Stimulated activated memory B cell treated with anti-CD40 and anti-IgM and Interleukin-4, amounts not matched to agents 10 μg/mL and 1 μg/mL and 100 μg/mL, for 72 hours (primary cell): ENCODE measurements at places on chromosomes 1 and 21.
A peak's percentile ranks its signal among the peaks of the same experiment; 100 is the strongest.

GRCh38 chr1:171116676-171117075, 26.0 kb downstream of the FMO3 start:
- H3K4me1 ChIP-seq, result no peaks in the 10 kb centered on the region
- ATAC-seq, result no peak
- no peak overlapping the region for H3K4me3 ChIP-seq

DNA sequence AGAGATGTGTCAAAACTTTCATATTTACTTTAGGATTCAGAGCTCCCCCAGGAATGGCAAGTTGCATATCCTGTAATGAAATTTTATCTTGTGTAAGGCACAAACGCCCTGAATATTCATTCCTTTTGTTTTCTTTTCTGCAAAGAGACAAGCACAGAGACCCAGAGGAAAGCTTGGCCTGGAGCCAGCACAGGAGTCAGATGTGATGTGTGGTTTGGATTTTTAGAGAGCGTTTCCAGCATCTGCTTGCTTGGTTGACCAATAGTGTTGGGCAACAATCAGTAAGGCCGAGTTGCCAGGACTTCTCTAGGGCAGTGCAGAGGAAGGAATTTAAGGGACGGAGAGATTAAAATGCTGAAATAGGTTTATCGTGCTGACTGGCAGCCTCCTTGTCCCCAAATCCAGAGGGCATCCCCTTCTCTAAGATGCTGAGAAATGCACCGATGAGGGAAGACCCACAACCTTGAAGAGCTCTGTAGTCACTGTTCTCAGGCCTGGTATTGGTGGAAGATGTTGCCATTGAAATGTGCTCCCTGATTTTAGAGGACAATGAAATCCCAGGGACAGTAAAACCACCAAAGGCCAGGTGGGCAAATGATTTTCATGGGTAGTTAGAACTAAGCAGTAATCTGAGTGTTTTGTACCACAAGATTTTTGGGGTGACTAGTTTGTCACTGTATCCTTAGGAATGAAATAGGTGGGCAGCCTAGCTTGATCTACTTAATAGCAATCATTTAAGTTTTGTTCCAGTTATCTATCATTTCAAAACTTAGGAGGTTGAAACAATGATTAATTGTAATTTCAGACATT, 37.9 kb upstream of the RHOU start:
- H3K36me3 ChIP-seq, result no peaks in the 10 kb centered on the region
- H3K4me1 ChIP-seq, result peaks cover 5% of the 10 kb centered on the region
- no peak for ATAC-seq
- H3K27me3 ChIP-seq, result peaks cover 49% of the 10 kb centered on the region
- H3K27ac ChIP-seq, result no peak overlapping the region
- no peak overlapping the region for H3K4me3 ChIP-seq

GRCh38 chr21:27326301-27326700, 359.4 kb upstream of the ADAMTS5 start:
- no peaks in the 10 kb centered on the region for H3K27me3 ChIP-seq
- no peak for ATAC-seq
- H3K4me1 ChIP-seq, result no peaks in the 10 kb centered on the region
- H3K36me3 ChIP-seq, result no peaks in the 10 kb centered on the region
- H3K27ac ChIP-seq, result no peak overlapping the region

- H3K27ac ChIP-seq, result no peak overlapping the region
- H3K4me1 ChIP-seq, result peaks cover 19% of the 10 kb centered on the region
- H3K36me3 ChIP-seq, result peaks cover 6% of the 10 kb centered on the region
- no peak for ATAC-seq
Measured at GRCh38 chr1:234776256-234776875, 166.4 kb upstream of the IRF2BP2 start.

DNA sequence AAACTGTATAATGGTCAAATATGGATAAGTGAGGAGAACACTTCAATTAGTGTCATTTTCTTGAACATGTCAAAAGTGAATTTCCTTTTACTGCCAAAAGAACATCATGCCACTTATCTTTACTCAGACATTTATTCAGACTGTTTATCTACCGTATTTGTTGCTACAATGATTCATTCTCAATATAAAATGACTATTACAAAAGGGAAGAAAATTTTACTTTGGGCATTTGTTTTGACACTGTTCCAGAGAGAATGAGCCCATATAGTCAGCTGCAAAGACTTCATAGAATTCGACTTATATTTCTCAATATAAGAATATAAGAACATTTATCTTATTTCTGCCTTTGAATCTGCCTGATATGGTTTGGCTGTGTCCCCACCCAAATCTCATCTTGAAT, 1699.1 kb downstream of the BRINP3 start:
- no peak overlapping the region for H3K4me3 ChIP-seq
- no peaks in the 10 kb centered on the region for H3K4me1 ChIP-seq
- H3K27me3 ChIP-seq, result no peaks in the 10 kb centered on the region
- H3K27ac ChIP-seq, result no peak overlapping the region
- no peaks in the 10 kb centered on the region for H3K36me3 ChIP-seq
- no peak for ATAC-seq

GRCh38 chr21:41960386-41960785, 6.6 kb upstream of the C2CD2 start:
- no peak for ATAC-seq
- H3K27me3 ChIP-seq, result peaks cover 75% of the 10 kb centered on the region
- H3K36me3 ChIP-seq, result no peaks in the 10 kb centered on the region
- peaks cover 37% of the 10 kb centered on the region for H3K4me1 ChIP-seq

GRCh38 chr1:76055987-76056386, 18.6 kb upstream of the ST6GALNAC3 start:
- ATAC-seq, result no peak
- no peaks in the 10 kb centered on the region for H3K36me3 ChIP-seq
- no peak overlapping the region for H3K4me3 ChIP-seq

DNA sequence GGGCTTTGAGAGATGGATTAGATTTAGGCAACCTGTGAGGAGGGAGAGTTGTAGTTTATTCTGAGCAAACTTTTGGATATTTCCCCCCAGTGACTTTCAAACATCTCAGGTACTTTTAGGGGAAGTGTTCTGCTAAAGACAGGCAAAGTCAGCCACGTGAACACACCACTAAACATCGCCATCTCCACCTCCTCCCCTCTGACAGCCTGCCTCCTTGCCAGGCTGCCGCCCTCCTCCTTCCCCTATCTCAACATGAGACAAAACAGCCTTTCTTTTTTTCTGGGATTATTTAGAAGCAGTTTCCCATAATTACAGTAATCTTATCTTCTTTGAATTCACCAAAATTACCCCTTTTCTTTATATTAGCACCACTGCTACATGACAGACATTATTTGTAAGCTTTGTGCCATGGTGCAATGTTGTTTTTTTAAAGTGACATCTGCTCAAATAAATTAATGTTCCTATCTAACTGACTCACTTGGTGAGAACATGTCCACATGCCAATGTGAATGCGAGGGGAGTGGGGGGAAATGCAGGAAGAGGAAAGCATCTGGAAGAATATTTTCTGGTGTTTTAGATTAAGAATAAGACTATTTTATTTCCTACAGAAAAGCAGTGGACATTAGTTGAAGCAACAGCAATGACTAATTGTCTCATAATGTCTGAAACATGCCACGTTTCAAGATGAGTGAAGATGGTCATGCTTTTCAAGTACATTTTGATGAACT, 147.8 kb upstream of the ATP1B1 start:
- H3K36me3 ChIP-seq, result no peaks in the 10 kb centered on the region
- H3K27ac ChIP-seq, result no peak overlapping the region
- H3K4me1 ChIP-seq, result no peaks in the 10 kb centered on the region
- peaks cover 19% of the 10 kb centered on the region for H3K27me3 ChIP-seq
- no peak for ATAC-seq

DNA sequence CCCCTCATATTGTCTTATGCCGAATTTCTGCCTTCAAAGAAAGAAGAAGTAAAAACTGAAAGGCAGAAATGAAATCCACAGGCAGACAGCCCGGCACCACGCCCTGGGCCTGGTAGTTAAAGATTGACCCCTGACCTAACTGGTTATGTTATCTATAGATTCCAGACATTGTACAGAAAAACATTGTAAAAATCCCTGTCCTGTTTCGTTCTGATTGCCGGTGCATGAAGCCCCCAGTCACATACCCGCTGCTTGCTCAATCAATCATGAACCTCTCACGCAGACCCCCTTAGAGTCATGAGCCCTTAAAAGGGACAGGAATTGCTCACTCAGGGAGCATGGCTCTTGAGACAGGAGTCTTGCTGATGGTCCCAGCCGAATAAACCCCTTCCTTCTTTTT, 49.3 kb downstream of the JMJD4 start:
- H3K27me3 ChIP-seq, result no peaks in the 10 kb centered on the region
- no peak for ATAC-seq
- H3K4me3 ChIP-seq, result no peak overlapping the region
- H3K27ac ChIP-seq, result no peak overlapping the region
- H3K36me3 ChIP-seq, result peaks cover 9% of the 10 kb centered on the region
- H3K4me1 ChIP-seq, result no peaks in the 10 kb centered on the region

GRCh38 chr1:175499595-175500382, 243.6 kb downstream of the TNR start:
- no peak overlapping the region for H3K4me3 ChIP-seq
- peaks cover 18% of the 10 kb centered on the region for H3K4me1 ChIP-seq
- peaks cover 14% of the 10 kb centered on the region for H3K36me3 ChIP-seq

DNA sequence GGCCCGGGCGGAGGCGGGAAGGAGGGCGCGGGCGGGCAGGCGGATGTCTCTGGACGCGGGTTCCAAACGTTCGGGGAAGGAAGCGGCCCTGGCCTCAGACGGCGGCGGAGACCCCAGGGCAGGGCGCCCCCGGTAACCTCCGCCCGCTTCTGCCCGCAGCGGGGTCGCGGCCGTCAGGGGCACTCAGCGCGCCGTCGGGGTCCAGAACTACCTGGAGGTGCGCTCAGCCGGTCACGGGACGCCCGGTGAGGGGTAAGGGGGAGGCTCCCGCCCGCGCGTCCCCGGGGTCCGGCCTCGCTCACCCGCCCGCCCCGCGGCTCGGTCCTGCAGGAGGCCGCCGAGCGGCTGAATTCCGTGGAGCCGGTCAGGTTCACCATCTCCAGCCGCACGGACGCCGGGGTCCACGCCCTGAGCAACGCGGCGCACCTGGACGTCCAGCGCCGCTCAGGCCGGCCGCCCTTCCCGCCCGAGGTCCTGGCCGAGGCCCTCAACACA, 406 bp downstream of the PUSL1 start:
- ATAC-seq, result peak; percentile 0
- peak overlapping the region; percentile 83 for H3K4me3 ChIP-seq
- peak overlapping the region; percentile 75 for H3K27ac ChIP-seq

DNA sequence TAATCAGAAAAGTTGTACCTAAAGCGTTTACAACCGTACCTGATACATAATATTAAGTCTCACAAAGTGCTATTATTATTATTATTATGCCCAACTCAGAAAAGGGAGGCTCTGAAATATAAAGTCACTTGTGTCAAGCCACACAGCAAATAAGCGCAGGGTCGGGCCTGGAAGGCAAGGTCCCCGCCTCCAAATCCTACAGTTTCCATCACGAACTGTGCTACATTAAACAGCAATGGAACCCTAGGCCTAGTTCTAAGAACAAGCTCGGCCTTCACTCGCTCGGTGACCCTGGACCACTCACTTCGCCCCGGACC, 549 bp downstream of the PARS2 start:
- H3K4me1 ChIP-seq, result peaks cover 37% of the 10 kb centered on the region
- peak overlapping the region; percentile 89 for H3K27ac ChIP-seq
- H3K27me3 ChIP-seq, result no peaks in the 10 kb centered on the region
- peaks cover 7% of the 10 kb centered on the region for H3K36me3 ChIP-seq

DNA sequence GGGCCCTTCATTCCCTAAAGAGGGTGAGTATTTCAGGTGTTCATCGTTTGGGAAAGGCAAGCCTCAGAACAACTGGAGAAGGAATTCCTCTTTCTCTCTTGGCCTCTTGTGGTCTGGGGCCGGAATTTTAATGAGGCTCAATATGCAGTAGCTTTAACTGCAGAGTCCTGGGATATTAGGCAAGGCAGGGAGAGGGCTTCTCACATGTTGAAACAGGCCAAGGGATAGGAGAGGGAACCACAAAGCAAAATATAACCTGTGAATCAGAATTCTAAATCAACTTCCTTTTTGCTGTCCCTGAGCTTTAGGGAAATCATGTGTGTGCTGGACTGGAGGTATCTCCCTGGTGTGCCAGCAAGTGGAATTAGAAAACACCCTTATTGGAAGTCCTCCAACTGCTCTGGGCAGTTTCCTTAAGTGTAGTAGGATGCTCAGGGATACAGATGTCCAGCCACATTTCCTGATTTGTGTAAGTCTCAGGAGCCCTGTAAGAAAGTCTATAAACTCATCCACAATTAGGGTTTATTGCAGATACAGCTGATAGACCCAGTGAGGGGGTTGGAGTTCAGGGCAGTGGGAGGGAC, 215.8 kb upstream of the ZRANB2 start:
- H3K36me3 ChIP-seq, result no peaks in the 10 kb centered on the region
- no peaks in the 10 kb centered on the region for H3K27me3 ChIP-seq
- H3K4me3 ChIP-seq, result no peak overlapping the region
- ATAC-seq, result no peak
- H3K4me1 ChIP-seq, result no peaks in the 10 kb centered on the region

DNA sequence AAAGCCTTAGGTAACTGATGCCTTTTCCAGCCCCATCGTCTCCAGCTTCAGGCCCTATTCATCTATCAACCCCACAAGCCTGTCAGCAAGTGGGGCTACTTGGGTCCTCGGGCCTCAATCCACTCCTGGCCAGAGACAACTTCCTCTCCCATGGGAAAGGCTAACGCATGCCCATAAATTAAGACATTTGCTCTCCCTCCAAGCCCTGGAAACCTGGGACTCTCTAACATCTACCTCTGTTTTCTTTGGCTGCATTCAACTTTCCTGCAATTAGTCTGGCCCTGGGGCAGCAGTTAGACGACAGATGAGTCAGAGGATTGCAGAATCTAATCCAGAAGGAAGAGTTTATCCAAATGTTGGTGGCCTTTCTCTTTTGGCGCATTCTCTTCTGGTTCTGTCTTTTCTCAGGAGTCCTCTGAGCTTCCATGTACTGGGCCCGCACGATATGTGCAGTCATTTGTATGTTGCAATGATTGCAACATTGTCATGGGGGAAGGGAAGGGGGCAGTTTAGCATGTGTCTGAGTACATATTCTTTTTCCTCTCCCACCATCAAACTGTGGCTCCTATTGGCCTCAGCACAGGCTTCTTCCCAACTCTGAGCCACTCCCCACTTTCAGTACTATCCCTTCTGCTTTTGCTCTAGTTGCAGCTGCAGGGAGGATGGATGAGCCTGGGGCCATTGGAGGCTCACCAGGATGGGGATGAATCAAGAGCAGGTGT, 54.4 kb downstream of the NAV1 start:
- no peak for ATAC-seq
- no peak overlapping the region for H3K4me3 ChIP-seq
- H3K27ac ChIP-seq, result no peak overlapping the region
- no peaks in the 10 kb centered on the region for H3K4me1 ChIP-seq

GRCh38 chr1:31694069-31694963, 9.5 kb downstream of the COL16A1 start:
- no peak for ATAC-seq
- peaks cover 15% of the 10 kb centered on the region for H3K4me1 ChIP-seq
- H3K36me3 ChIP-seq, result no peaks in the 10 kb centered on the region
- no peak overlapping the region for H3K27ac ChIP-seq
- H3K27me3 ChIP-seq, result peaks cover 16% of the 10 kb centered on the region
